ENCODE measurements at places on chromosomes 4 and X.

- DNase-seq, result no peak
Observed at GRCh38 chr4:126405369-126405982, 1090.7 kb downstream of the FAT4 start.

DNA sequence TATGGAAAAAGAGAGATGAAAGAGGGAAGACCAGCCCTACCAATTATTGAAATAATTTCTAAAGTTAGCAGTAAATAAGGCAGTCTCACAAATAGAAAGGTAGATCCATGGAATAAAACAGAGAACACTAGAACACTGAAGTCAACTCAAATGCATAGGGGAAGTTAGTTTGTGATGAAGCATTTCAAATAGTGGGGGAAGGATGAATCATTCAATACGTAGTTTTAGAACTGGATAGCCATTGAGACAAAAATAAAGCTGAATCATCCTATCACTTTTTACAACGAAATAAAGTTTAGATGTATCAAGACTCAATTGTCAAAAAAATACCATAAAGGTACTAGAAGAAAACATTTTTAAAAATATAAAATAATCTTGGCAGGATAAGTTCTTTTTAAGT is 143.2 kb upstream of the DGKK start:
- no peak for DNase-seq

- DNase-seq, result no peak
Observed at GRCh38 chr4:140162596-140162995, 8.6 kb upstream of the MAML3 start.

DNA sequence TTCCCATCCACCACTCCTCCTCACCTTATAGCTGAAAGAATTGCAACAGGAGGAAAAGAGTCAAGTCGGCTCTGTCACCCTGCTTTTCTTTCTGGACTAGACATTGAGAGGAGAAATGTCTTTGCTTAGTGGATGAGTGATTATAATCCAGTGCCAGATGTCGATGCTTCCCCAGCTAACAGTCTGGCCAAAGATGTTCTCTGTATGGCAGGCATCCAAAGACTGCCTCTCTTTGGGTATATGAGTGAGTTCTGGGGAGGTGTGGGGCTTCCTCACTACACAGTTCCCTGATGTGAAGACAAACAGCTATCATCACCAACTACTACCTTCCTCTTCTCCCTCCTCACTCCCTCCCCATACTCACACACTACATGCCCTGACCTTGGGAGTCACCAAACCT is 90.9 kb downstream of the COMMD8 start:
- DNase-seq, result no peak

GRCh38 chr4:144599621-144600020 is 46.3 kb upstream of the HHIP start:
- no peak for DNase-seq

GRCh38 chr4:31236020-31236638 is 516.0 kb downstream of the PCDH7 start:
- DNase-seq, result no peak

GRCh38 chrX:30150196-30150895 is 65.0 kb upstream of the MAGEB2 start:
- DNase-seq, result no peak

GRCh38 chr4:174398728-174399127 is 115.0 kb downstream of the CEP44 start:
- DNase-seq, result no peak

GRCh38 chr4:91601401-91601800 is 702.4 kb upstream of the GRID2 start:
- DNase-seq, result no peak

DNA sequence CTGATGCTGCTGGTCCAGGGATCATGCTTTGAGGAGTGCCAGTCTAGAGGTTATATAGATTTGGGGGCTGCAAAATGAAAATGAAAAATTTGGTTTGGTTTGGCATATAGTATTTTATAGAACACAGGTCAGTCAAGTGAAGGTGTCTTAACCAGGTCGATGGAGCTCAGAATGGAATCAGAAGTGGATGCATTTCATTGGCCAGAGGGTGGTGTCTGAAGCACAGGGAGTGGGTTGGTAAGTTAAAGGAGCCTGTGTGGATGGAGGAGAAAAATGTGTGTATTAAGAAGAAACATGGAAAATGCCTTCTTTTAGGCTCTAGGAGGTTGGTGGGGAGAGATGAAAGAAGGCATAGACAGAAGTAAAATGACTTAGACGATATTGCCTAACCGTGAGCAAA is 8.6 kb downstream of the GALNT7 start:
- DNase-seq, result no peak

DNA sequence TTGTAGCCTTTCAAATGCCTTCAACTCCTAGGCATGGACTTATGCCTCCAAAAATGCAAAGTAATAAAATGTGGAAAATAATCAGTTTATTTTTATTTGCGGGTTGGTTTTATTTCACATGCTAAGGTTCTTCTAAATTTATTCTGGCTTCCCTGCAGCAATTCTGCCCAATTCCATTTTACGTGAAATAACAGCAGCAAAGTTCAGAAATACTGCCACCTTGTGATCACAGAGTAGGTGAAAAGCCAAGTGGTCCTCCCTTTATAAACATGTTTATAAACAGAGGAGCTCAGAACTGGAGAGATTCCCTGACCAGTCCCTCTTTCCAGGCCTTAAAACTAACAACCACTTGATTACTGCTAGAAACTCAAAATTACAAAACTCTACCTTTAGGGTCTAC is 14.7 kb upstream of the DCHS2 start:
- DNase-seq, result peak; percentile 47

DNA sequence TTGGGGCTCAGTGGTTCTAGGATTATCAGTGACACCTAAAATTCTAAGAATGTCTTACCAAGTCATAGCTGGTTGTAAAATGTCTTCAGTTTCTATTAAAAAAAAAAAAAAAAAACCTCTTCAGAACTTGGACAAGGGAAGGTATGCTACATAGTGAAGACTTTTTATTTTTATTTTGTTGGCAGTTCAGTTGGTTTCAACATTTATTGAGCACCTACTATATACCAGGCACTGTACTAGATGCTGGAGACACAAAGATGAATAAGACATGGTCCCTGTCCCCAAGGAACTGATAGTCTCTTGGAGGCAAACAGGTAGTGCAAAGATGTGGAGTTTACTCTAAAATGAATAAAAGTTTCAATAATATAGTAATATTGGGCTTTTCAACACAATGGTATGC is 8.9 kb upstream of the BBS7 start:
- no peak for DNase-seq

DNA sequence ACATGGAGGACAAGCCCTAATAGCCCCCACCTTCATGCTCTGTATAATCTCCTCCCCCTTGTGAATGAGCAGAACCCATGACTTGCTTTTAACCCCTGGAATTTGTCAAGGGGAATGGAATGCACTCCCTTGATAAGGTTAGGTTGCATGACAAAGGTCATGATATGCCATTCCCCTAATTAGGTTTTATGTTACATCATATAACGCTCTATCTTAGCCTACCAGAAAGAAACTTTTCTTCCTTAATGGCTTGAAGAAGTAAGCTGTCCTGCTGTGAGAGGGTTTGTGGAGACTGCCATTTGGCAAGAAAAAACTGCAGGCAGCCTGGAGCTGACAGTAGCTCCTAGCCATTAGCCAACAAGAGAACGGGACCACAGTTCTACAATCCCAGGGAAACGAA is 399.8 kb upstream of the MAD2L1 start:
- no peak for DNase-seq

GRCh38 chrX:16804923-16805464 is 18.7 kb downstream of the TXLNG start:
- DNase-seq, result no peak

DNA sequence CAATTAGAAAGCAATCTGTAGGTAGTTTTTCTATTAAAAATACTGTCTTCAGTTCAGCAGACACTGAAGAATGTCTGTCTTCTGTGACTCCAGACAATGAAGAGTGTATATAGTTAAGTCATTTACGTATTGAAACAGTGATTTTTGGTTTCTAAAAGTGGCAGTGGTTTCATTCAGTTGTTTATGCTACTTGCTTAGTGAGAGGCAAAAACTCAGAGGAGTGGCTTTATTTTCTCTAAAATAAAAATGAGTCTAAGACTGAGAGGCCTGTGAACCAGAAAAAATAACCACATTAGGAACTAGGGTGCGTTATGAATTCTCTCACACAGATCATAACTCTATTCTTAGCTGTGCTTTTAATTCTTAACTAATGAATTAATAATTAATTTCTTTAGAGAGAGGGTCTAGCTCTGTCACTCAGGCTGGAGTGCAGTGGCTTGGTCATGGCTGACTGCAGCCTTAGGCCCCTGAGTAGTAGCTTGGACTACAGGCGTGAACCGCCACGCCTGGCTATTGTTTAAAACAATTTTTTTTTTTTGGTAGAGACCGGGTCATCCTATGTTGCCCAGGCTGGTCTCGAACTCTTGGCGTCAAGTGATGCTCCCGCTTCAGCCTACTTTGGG is 31.4 kb downstream of the FREM3 start:
- no peak for DNase-seq
